Smooth muscle cell of the pulmonary artery (primary cell): ENCODE measurements at places on chromosomes 1 and 21. TPM values are rescaled to one million over a fixed set of nuclear protein-coding genes. Genes with fewer than 3 reads are reported as not detected.

ACOT7 gene
- total RNA-seq = 31.7 and 92.7 TPM in 2 replicates

NKAIN1 gene
- total RNA-seq = 0.26 and 0.40 TPM in 2 replicates

ROR1 gene
- total RNA-seq = 12.6 and 16.6 TPM in 2 replicates

USH2A gene
- under 0.01 TPM in 1 of 2 replicates, not detected in the other for total RNA-seq

SLAMF7 gene
- not detected in 2 replicates for total RNA-seq

CYP4B1 gene
- not detected in 2 replicates for total RNA-seq

CLCA4 gene
- total RNA-seq = not detected in 2 replicates

KCNN3 gene
- total RNA-seq = 0.07 TPM in 2 replicates

PRKAA2 gene
- total RNA-seq = 4.4 and 9.8 TPM in 2 replicates

EDN2 gene
- total RNA-seq = not detected in 2 replicates

LRRN2 gene
- not detected in 2 replicates for total RNA-seq

TAL1 gene
- 0.07 and 0.91 TPM in 2 replicates for total RNA-seq

OTUD3 gene
- total RNA-seq = 5.1 and 7.7 TPM in 2 replicates

ATP6V1G3 gene
- total RNA-seq = not detected in 2 replicates

CD1D gene
- 0.20 and 0.59 TPM in 2 replicates for total RNA-seq

ATAD3C gene
- total RNA-seq = 0.40 TPM in 1 of 2 replicates, not detected in the other

DYNLT5 gene
- 0.46 and 0.65 TPM in 2 replicates for total RNA-seq

KIF14 gene
- total RNA-seq = 1.3 and 3.5 TPM in 2 replicates

IFFO2 gene
- total RNA-seq = 10.0 and 12.7 TPM in 2 replicates

RXFP4 gene
- total RNA-seq = 0.07 TPM in 1 of 2 replicates, not detected in the other

CDCA8 gene
- 1.7 and 3.7 TPM in 2 replicates for total RNA-seq

LCE1D gene
- total RNA-seq = not detected in 2 replicates

ANKRD34A gene
- total RNA-seq = 0.98 and 1.2 TPM in 2 replicates

RNF223 gene
- not detected in 2 replicates for total RNA-seq

OLIG2 gene
- total RNA-seq = not detected in 2 replicates

KCNE1 gene
- total RNA-seq = 0.36 and 0.46 TPM in 2 replicates
